GM12878 (cell line): ENCODE measurements at places on chromosomes 13 and 19. TPM values are rescaled to one million over a fixed set of nuclear protein-coding genes. Genes with fewer than 3 reads are reported as not detected.

ZNF226 gene
- total RNA-seq, result 17.2 and 18.5 TPM in 2 replicates

CGB2 gene
- not detected in 2 replicates for total RNA-seq

ZSCAN22 gene
- 3.4 and 3.5 TPM in 2 replicates for total RNA-seq

C19orf85 gene
- not detected in 2 replicates for total RNA-seq

DNA sequence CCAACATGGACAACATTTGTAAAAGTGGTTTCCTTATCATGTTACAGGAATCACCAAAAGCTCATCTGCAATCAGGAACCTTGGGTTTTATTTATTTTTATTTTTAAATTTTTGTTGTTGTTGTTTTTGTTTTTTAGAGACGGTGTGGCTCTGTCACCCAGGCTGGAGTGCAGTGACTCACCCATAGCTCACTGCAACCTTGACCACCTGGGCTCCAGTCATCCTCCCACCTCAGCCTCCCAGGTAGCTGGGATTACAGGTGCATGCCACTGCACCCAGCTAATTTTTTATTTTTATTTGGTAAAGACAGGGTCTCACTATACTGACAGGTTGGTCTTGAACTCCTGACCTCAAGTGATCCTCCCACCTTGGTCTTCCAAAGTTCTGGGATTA, 13.6 kb upstream of the SERP2 start:
- no peak for DNase-seq

- DNase-seq, result no peak
Measured at GRCh38 chr13:25932365-25932764, 119.5 kb downstream of the SHISA2 start.
